ENCODE measurements at places on chromosomes 12 and 14.

- DNase-seq: no peak
- H3K27ac ChIP-seq: no peak overlapping the region
- H3K4me1 ChIP-seq: peaks cover 3% of the 10 kb centered on the region
- H3K36me3 ChIP-seq: no peaks in the 10 kb centered on the region
- peaks cover 15% of the 10 kb centered on the region for H3K27me3 ChIP-seq
These were observed 15.8 kb upstream of the PPP4R4 start for GRCh38 chr14:94158239-94158883.

DNA sequence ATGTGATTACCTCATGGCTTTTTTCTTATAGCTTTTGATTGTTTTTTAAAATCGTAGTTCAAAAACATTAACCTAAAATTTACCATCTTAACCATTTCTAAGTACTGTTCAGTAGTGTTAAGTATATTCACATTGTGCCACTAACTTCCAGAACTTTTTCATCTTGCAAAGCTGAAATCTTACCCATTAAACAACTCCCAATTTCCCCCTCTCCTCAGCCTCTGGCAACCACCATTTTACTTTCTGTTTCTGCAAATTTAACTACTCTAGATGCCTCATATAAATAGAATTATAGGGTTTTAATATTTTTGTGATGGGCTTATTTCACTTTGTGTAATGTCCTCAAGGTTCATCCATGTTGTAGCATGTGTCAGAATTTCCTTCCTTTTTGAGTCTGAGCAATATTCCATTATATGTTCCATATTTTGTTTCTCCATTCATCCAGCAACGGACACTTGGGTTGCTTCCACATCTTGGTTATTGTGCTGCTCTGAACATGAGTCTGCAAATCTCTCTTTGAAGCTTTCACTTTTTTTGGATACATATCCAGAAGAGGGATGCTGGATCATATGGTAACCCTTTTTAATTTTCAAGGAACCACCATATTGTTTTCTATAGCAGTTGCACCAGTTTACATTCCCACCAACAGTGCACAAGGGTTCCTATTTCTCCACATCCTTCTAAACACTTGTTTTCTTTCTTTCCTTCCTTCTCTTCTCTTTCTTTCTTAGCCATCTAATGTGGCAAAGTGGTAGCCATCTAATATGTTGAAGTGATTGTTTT lies 5.0 kb downstream of the HIF1A start:
- H3K4me1 ChIP-seq: peaks cover 57% of the 10 kb centered on the region
- no peak for DNase-seq
- peaks cover 2% of the 10 kb centered on the region for H3K36me3 ChIP-seq
- peak overlapping the region; percentile 64 for H3K4me3 ChIP-seq

- H3K4me1 ChIP-seq: no peaks in the 10 kb centered on the region
- peaks cover 8% of the 10 kb centered on the region for H3K27me3 ChIP-seq
- no peak overlapping the region for H3K4me3 ChIP-seq
- no peaks in the 10 kb centered on the region for H3K36me3 ChIP-seq
These were observed 24.8 kb downstream of the LRRIQ1 start for GRCh38 chr12:85060916-85061315.

DNA sequence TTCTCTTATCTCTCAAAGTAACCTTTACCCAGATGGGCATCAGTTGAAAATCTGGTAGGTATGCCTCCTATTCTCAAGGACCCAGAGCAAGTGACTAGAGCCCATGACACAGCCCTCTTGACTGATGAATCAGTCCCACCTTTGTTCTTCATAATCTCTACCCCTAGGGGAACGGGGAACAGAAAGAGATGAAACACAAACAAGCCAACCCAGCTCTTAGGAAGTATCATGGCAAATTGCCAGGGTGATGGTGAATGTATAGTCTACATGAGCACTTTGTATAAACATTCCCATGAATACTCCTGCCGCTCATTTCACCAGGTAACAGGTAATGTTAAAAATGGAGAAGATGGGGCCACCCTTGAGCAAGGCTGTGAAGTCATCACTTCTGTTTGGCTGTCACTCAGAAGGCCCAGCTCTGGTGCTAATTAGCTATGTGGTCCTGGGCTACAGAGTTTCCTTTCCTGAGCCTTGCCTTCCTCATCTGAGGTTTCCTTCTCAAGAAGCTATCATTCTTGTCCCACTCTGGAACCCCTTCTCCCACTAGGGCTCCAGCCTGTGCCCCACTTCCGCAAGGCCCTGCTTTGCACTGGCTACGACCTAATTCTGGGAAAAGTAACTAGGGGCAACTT lies 161.7 kb downstream of the ANO2 start:
- no peak overlapping the region for H3K27ac ChIP-seq
- no peak overlapping the region for H3K4me3 ChIP-seq
- no peaks in the 10 kb centered on the region for H3K27me3 ChIP-seq
- no peak for DNase-seq

GRCh38 chr14:68011406-68012028 lies 191.9 kb downstream of the RAD51B start:
- H3K4me1 ChIP-seq: peaks cover 20% of the 10 kb centered on the region
- DNase-seq: no peak
- peak overlapping the region; percentile 75 for H3K27ac ChIP-seq
- H3K27me3 ChIP-seq: no peaks in the 10 kb centered on the region
- H3K36me3 ChIP-seq: no peaks in the 10 kb centered on the region

GRCh38 chr12:118344829-118345228 lies 27.9 kb downstream of the TAOK3 start:
- no peaks in the 10 kb centered on the region for H3K36me3 ChIP-seq
- no peak overlapping the region for H3K4me3 ChIP-seq
- H3K27me3 ChIP-seq: no peaks in the 10 kb centered on the region
- H3K4me1 ChIP-seq: peaks cover 4% of the 10 kb centered on the region
- no peak overlapping the region for H3K27ac ChIP-seq
- DNase-seq: no peak

DNA sequence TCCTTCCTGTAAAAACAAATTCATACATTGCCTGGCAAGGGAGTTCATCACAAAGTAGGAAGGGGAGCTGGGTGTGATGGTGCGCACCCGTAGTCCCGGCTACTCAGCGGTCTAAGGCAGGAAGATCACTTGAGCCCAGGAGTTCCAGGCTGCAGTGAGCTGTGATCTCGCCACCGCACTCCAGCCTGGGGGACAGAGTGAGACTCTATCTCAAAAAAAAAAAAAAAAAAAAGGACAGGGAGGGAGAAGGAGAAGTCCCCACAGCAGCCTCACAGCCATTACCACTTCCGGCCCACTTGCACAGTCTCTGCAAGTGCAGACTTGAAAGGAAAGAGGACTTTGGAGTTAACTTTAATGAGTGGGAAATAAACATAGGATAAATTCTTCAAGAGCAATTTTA lies 121.0 kb downstream of the FBXL14 start:
- no peak for DNase-seq
- no peak overlapping the region for H3K27ac ChIP-seq
- H3K4me1 ChIP-seq: peaks cover 5% of the 10 kb centered on the region
- H3K4me3 ChIP-seq: no peak overlapping the region
- no peaks in the 10 kb centered on the region for H3K27me3 ChIP-seq
- H3K36me3 ChIP-seq: no peaks in the 10 kb centered on the region

GRCh38 chr12:49043856-49044258 lies 16.7 kb downstream of the KMT2D start:
- H3K27me3 ChIP-seq: no peaks in the 10 kb centered on the region
- peaks cover 21% of the 10 kb centered on the region for H3K36me3 ChIP-seq
- no peaks in the 10 kb centered on the region for H3K4me1 ChIP-seq
- H3K4me3 ChIP-seq: no peak overlapping the region
- no peak overlapping the region for H3K27ac ChIP-seq

Measured in neural crest cell (in vitro differentiated cells).